AG08396 (cell line): ENCODE measurements at places on chromosomes 1 and 21.

- DNase-seq = no peak
These were observed 5.8 kb upstream of the PHC2 start for GRCh38 chr1:33436557-33437285.

- DNase-seq = peak; percentile 84
These were observed at the start of gene RGS4 for GRCh38 chr1:163069142-163069541. Gene RGS4 (plus strand): TSS chr1:163069361. CDS start chr1:163069485, 124 bp downstream.

DNA sequence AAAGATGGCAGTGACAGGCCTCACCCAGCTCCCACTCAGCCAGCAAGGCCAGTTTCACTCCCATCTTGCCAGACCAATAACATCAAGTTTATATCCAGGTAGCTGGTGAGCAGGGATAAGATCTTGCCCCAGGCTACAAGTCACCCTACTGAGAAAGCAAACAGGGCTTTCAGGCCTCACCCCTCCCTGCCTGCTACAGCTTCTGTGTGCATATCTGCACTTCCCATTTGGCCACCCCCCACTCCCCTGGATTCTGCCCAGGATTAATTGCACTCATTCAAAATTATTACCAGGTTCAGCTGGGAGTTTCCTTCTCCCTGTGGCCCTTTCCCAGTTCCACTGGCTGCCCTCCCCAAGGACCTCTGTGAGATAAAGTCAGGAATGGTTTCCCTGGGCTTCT, 352.1 kb downstream of the TBX15 start:
- no peak for DNase-seq

DNA sequence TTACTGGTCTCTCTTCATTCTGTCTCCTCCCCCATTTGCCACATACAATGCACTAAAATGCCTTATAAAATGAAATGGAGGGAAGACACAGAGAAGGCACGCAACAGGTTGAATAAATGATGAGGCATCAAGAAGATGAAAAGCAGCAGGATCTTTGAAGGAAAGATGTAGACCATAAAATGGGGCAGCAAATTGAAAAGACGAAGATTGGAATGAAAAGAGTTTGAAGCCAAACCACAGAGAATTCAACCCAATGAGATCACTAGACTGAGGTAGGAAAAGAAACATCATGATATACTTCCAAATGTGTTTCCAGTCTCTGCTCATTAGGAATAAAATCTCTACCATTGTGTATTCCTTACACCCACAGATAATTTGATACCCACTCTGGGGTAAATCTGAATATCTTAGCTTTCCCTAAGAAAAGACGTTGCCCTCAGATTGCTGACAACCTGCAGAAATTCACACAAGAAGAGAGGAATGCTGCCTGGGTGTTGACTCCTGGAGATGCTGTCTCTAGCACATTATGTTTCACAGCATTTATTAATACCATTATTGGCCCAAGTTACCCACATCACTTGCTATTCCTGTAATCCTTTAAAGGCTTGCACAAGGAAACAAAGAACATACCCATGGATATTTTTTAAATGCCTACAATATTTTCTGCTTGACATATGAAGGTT, 230.9 kb downstream of the LTN1 start:
- DNase-seq = no peak

GRCh38 chr21:28393279-28393678, 599.4 kb downstream of the LTN1 start:
- DNase-seq = no peak

GRCh38 chr1:146051452-146051851, 29.9 kb upstream of the HJV start:
- DNase-seq = no peak
